NCI-H460 (cell line): ENCODE measurements at places on chromosomes 4 and X. TPM values are rescaled to one million over a fixed set of nuclear protein-coding genes. Genes with fewer than 3 reads are reported as not detected.

MAGEB6 gene
- total RNA-seq: not detected in 2 replicates

HSD17B13 gene
- total RNA-seq: 0.17 and 0.20 TPM in 2 replicates

XAGE5 gene
- not detected in 2 replicates for total RNA-seq

EFHC2 gene
- total RNA-seq: not detected in 2 replicates

ERAS gene
- total RNA-seq: 0.10 TPM in 1 of 2 replicates, not detected in the other

MSX1 gene
- 6.3 TPM in 2 replicates for total RNA-seq

CLIC2 gene
- 6.4 and 8.1 TPM in 2 replicates for total RNA-seq

ADGRG4 gene
- not detected in 2 replicates for total RNA-seq

NAA11 gene
- total RNA-seq: not detected in 2 replicates

SLC9B1 gene
- total RNA-seq: 0.12 and 0.26 TPM in 2 replicates

RTL3 gene
- not detected in 2 replicates for total RNA-seq
